ENCODE measurements at places on chromosomes 16 and 17. TPM values are rescaled to one million over a fixed set of nuclear protein-coding genes. Genes with fewer than 3 reads are reported as not detected.

Gene MRTFB
- 29.2 TPM for total RNA-seq

Gene ITGAX
- total RNA-seq = not detected

Gene PRSS27
- total RNA-seq = 1.3 TPM

Gene RHBDF1
- total RNA-seq = 66.8 TPM

Gene CD300LG
- not detected for total RNA-seq

Gene TEKT5
- total RNA-seq = not detected
